ENCODE measurements at places on chromosomes 1 and 21.
A peak's percentile ranks its signal among the peaks of the same experiment; 100 is the strongest.

DNA sequence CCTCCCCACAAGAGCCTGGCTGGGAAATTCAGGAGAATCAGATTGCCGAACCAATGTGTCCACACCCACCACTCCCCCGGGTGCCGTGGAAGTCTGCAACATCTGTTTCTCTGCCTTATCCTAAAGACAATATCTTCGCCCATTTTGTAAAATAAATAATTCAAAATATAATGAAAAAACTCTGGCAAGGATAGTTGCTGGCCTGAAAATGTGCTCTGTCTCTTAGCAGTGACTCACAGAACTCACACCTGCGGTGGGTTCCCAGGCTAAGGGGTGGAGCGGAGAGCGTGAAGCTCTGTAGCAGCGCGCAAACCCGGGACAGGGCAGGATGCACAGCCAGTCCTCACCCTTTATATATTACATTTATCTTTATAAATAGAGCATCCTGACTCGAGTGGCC is 99.9 kb downstream of the COLGALT2 start:
- peaks cover 5% of the 10 kb centered on the region for H3K4me1 ChIP-seq
- no peaks in the 10 kb centered on the region for H3K27me3 ChIP-seq
- no peak for DNase-seq
- H3K27ac ChIP-seq: no peak overlapping the region
- no peaks in the 10 kb centered on the region for H3K36me3 ChIP-seq

DNA sequence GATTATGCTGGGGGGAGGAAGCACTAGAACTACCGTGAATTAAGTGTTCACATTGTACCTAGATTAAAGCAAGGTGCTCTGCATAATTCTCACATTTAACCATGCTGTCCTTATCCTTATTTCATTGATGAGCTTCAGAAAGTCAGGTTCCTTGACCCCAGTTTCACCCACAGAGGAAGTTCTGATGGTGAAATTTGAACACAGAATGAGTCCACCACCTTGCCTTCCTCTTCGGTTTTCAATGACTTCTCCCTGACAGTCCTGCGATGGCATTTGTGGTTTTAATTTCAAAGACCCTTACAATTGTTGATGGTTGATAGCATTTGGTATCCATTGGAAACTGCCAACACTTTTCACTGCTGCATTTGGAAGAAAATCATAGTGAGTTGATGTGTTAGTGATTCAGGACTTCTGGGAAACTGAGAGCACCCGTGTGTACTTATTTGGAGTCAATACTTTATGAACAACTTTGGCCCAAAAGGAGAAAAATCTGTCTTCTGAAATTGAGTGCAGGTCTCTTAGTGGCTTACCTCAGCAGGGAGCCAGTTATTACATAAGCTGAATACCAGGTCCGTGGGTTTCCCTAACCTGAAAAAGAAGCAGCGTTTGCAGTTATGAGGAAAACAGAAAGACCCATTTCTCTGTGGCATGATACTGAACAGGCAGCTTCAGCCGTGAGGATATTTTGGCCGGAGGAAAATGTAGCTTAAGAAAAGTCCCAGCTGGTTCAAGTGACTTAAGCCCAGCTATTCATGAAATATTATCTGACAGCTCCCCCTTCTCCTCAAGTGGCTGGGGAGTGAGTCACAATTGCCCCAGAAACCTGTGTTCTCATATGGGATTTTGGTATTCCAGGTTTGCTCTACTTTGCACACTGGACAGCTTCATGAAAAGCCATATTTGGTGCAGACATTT is 47.5 kb downstream of the ROR1 start:
- peak overlapping the region; percentile 27 for H3K27ac ChIP-seq
- no peaks in the 10 kb centered on the region for H3K36me3 ChIP-seq
- H3K4me3 ChIP-seq: no peak overlapping the region
- no peak for DNase-seq
- H3K4me1 ChIP-seq: peaks cover 9% of the 10 kb centered on the region

- H3K36me3 ChIP-seq: peaks cover 6% of the 10 kb centered on the region
- H3K4me3 ChIP-seq: no peak overlapping the region
- no peak for DNase-seq
- no peaks in the 10 kb centered on the region for H3K4me1 ChIP-seq
- peak overlapping the region; percentile 39 for H3K27ac ChIP-seq
These were observed 16.8 kb upstream of the JAK1 start for GRCh38 chr1:64983110-64983509.

DNA sequence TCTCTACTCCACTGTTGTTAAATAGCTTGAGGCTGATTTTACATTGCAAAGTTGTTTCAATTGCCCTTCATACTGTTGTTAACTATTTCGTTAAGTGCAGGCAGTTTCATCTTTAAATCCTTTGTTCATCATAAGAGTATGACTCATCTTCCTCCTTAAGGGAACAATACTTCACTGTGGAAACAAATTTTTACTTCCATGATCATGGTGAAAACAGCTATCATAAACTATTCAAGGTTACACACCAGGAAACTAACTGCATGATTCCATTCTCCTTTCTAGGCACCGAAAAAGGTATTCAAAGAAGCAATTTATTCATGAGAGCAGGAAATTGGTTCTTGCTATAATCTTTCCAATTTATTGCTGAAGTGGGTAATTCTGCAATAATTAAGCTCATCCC is 593.2 kb downstream of the LRRIQ3 start:
- no peaks in the 10 kb centered on the region for H3K36me3 ChIP-seq
- H3K27me3 ChIP-seq: no peaks in the 10 kb centered on the region
- H3K4me3 ChIP-seq: no peak overlapping the region
- no peak overlapping the region for H3K27ac ChIP-seq

- H3K27ac ChIP-seq: no peak overlapping the region
- no peak for DNase-seq
- H3K36me3 ChIP-seq: no peaks in the 10 kb centered on the region
- H3K4me1 ChIP-seq: no peaks in the 10 kb centered on the region
These were observed 78.3 kb downstream of the NCAM2 start for GRCh38 chr21:21076491-21076890.

DNA sequence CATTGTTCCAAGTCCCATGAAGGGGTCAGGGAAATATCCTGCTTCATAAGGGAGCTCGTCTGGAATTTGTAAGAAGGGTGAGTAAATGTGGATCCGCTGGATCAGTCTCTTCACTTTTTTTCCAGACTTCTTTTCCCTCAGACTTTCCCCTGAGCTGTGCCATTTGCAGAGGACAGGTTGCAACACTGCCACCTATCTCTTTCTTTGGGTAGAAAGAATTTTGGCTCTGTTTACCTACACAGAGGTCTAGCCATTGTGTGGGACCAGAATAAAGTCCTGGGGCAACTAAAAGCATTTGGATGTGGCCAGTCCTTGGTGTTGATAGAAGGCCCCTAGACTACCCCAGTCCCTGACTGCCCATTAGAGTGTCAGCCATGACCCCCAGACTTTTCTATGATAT is 1146.7 kb upstream of the PRMT6 start:
- no peaks in the 10 kb centered on the region for H3K27me3 ChIP-seq
- no peak overlapping the region for H3K4me3 ChIP-seq
- no peaks in the 10 kb centered on the region for H3K4me1 ChIP-seq
- no peaks in the 10 kb centered on the region for H3K36me3 ChIP-seq
- H3K27ac ChIP-seq: no peak overlapping the region

- no peak for DNase-seq
- H3K36me3 ChIP-seq: no peaks in the 10 kb centered on the region
- no peaks in the 10 kb centered on the region for H3K4me1 ChIP-seq
- no peak overlapping the region for H3K27ac ChIP-seq
- H3K4me3 ChIP-seq: no peak overlapping the region
These were observed 77.4 kb downstream of the HLX start for GRCh38 chr1:220956501-220957232.

DNA sequence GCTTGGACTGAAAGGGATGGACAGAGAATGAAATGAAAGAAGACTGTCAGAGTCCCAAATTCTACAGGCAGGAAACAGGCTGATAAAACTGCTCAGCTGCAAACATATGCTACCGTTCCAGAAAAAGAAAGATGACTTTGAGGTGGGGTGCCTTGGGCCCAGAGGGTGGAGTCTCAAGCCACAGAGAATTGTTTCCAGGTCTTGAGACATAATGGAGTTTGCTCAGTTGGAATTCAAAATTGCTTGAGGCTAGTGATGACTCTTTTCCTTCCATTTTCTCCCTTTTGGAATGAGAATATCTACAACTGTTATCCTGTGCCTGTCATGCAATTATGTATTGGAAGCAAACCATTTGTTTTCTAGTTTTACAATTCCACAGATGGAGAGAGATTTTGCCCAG is 23.6 kb upstream of the PSEN2 start:
- no peak overlapping the region for H3K4me3 ChIP-seq
- no peaks in the 10 kb centered on the region for H3K36me3 ChIP-seq
- no peak for DNase-seq
- H3K27me3 ChIP-seq: no peaks in the 10 kb centered on the region

- no peaks in the 10 kb centered on the region for H3K36me3 ChIP-seq
- H3K27ac ChIP-seq: no peak overlapping the region
- DNase-seq: no peak
- H3K4me1 ChIP-seq: no peaks in the 10 kb centered on the region
- H3K27me3 ChIP-seq: no peaks in the 10 kb centered on the region
These were observed 27.4 kb downstream of the DTL start for GRCh38 chr1:212062832-212063438.

- no peak overlapping the region for H3K4me3 ChIP-seq
- H3K27me3 ChIP-seq: no peaks in the 10 kb centered on the region
- H3K36me3 ChIP-seq: no peaks in the 10 kb centered on the region
These were observed 244.5 kb downstream of the GPR52 start for GRCh38 chr1:174692313-174692712.
